Stimulated activated CD4-positive, alpha-beta T cell treated with anti-CD3 and anti-CD28 coated beads, Interleukin-12 subunit alpha, Interleukin-12 subunit beta, amount 100 ng/mL, for 24 hours (primary cell): ENCODE measurements at places on chromosomes 5 and 9.

DNA sequence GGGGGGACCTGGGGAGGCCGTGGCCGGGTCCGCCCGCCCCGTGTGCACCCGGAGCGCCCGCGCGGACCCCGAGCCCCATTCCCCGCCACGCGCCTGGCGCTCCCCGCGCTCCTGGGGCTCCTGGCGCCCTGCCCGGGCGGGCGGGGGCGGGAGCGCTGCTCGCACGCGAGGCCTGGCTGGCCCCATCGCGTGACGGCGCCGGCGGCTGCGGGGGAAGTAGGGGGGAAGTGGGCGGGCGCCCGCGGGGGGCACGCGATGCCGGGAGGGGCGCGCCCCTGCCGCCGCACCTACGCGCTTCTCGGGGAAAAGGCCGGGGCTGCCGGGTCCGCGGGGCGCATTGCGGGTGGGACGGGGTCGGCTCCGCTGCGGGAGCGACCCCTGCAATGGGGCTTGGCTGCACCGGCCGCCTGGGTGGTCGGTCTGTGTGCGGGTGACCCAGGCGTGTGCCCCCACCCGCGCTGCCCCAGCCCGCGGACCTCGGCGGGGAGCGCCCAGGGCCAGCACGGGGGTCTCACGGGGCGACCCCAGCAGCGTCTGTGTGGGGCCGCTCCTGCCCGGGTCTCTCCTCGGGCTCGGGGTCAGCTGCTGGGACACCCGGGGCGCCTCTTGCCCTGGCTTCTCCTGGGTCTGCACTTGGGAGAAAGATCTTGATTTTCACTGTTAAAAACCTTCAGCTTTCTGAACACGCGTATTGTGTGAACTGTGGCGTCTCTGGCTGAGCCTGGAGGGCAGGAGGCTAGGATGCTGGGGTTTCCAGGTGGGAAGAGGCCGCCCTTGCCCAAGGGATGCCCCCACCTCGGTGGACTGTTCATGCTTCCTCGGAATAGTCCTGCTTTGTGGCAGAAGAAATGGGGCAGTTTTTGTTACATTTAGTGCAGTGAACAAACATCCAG, 52.4 kb downstream of the AHRR start:
- DNase-seq = peak; percentile 66

GRCh38 chr5:142501890-142502289, 177.1 kb upstream of the SPRY4 start:
- DNase-seq = no peak

DNA sequence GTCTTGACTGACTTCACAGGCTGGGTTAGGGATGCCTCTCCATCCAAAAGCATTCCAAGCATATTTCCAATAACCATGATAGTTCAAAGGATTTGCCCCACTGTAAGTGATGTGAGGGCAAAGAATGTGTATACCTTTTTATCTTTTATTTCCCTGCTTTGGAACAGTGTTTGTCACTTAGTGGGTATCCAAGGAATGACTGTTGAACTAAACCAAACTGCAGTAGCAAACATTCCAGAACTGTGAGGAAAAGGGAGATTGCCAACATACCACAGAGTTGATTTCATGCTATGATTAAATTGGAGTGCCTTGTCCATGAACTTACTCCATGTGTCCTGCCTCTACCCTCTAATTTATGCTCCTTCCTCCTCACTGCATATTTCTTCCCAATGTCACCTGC, 400.0 kb downstream of the KIAA0825 start:
- no peak for DNase-seq

- DNase-seq = no peak
Observed at GRCh38 chr9:35313916-35314315, 152.1 kb downstream of the UNC13B start.

DNA sequence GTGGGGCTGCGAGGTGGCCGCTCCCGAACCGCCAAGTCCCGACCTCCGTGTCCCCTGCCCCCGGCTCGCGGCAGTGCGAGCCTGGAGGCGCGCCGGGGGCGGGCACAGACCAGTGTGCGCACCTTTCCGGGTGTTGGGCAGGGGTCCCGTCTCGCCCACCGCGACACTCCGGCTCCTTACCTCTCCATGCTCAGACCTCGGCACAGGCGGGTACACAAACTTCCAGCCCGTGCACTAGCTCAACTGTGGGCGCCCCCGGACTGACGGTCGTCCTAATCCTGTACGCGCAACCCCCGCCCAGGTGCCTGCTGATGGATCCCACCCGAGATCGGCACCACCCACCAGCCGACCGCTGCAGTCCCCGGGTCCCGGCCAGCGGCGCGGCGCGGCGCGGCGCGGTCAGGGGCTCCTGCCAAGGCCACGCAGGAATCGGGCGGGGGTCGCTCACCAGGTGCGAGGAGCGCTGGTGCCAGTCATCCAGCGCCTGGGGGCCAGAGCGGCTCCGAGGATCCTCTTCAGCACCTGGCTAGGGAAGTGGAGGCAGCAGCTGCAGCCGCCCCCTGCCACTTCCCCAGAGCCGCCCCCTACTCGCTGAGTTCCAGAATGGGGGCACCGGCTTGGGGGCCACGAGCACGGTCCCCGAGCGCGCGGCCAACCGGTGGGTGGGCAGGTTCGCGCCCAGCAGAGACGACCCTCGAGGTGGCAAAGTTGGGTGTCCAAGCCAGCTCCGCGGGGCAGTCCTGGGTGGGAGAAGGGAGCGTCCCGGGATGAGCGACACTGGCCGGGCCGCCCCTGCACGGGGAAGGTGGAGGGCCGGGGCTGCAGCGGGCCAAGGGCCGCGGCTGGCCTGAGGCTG, 511 bp downstream of the SEMA5A start:
- no peak for DNase-seq

GRCh38 chr5:3359642-3360041, 236.0 kb upstream of the IRX1 start:
- DNase-seq = no peak

DNA sequence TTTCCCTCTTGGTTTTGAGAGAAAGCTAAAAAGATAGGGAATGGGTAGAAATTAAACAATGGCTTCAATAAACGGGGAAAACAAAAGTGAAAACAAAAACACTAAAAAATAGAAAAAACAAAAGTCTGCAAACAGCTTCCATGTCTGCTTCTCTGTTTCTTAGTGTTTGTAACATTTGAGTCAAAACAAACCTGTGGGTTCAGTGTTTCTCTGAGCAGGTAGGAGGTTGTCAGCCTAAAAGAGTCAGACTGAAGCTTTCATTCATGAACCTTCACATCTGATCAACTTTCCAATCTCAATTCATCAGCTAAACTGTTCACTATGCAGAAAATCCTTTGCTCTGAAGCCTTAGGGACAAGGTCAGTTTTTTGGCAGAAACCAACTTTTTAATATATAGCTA, 102.5 kb upstream of the ADAMTS16 start:
- no peak for DNase-seq

DNA sequence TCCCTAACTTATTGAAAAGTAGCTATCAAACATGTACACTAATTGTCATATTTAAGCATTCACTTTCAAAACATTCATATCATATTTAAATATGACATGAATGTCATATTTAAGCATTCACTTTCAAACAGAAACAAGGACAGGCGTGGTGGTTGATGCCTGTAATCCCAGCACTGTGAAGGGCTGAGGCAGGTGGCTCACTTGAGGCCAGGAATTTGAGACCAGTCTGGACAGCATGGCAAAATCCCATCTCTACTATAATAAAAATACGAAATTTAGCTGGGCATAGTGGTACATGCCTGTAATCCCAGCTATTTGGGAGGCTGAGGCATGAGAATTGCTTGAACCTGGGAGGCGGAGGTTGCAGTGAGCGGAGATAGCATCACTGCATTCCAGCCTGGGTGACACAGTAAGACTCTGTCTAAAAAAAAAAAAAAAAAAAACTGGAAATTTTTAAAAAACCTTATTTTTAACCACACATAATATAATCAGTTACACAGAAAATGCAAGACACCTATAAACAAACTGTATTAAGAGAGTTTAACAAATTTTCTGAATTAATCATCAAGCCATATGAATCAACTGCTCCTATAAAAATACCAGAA, 88.1 kb downstream of the LPAR1 start:
- no peak for DNase-seq

GRCh38 chr9:110655754-110656641, 12.6 kb upstream of the MUSK start:
- no peak for DNase-seq

GRCh38 chr5:60829490-60830266, 14.4 kb downstream of the ELOVL7 start:
- no peak for DNase-seq

DNA sequence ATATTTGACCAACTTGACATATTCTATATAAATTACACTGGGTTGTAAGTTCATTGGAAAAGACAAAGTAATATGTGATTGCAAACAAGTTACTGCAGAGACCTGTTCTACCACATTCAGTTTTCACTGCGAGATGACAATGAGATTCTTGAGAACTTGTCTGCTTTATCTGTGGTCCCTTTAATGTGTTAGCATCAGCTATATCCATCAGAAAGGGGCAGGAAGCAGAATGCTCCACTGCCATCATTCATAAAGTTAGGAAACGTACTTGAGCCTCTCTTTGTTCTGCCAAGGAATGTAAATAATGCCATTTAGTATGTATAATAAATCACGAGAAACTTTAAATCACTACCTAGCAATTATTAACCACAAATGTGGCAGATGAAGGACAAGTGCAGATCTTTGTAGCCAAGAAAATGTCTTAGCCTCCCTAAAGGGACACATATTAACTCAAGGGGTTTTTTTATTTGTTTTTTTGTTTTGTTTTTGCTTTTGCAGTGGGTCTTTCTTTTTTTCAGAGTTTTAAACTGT, 59.4 kb downstream of the GIN1 start:
- DNase-seq = no peak

- DNase-seq = no peak
Observed at GRCh38 chr9:15182101-15182551, 124.9 kb downstream of the TTC39B start.

GRCh38 chr5:32280656-32281081, 32.1 kb downstream of the MTMR12 start:
- DNase-seq = no peak

- DNase-seq = no peak
Observed at GRCh38 chr9:81474792-81475191, 214.6 kb downstream of the TLE1 start.

DNA sequence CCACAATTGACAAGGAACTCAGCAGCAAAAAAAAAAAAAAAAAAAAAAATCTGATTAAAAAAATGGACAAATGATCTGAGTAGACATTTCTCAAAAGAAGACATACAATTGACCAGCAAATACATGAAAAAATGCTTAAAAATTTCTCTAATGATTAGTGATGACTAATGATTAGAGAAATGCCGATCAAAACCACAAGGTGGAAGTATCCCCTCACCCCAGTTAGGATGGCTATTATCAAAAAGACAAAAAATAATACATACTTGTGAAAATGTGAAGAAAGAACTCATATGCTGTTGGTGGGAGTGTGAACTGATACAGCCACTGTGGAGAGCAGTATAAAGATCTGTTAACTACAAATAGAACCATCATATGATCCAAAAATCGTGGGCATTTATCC, 245.3 kb downstream of the OSTF1 start:
- no peak for DNase-seq

- no peak for DNase-seq
Observed at GRCh38 chr9:85715587-85715986, 26.2 kb downstream of the AGTPBP1 start.

DNA sequence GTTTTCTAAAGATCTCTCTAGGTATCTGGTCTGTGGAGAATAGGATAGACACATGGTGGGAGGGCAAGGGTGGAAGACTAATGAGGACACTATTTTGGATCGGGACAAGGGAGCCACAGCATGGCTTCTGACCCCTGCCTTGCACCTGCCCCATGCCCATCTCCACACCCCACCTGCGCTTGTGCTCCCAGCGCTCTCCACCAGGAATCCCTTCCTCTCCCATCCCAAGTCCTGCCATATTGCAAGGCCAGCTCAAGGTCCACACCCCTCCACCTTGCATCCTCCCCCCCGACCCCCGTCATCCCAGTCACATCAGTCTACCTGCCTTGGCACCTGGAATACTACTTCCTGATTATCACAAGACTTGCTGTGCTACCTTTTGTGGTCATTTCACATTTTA, 44.2 kb upstream of the RETREG1 start:
- no peak for DNase-seq

DNA sequence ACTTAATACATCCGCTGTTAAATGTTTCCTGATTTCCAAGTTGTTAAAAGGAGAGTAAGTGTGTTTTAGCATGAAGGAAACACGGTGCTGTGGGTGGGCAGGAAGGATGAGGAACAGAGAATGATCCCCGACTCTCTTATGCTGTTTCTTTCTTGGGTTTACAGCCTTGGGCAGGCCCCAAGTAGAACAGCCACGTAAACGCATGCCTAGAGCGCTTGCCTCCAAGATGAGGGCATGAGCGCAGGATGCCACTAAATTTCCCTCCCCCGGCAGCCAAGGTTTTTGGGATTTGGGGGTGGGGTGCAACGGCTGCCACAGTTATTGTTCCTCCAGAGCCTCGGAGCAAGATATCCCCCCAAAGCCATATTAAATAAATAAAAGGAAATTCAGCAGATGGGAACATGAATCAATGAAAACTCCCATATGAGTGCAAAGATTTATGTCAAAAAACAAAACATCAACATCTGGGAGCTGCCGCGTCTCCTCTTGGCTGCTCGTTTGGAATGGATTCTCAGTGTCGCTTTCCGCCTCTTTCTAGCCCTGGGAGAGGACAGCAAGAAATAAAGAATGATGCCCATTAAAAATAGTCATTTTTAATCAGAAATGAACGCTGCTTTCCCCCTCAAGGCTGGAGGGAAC, 10.0 kb upstream of the DELE1 start:
- DNase-seq = no peak

DNA sequence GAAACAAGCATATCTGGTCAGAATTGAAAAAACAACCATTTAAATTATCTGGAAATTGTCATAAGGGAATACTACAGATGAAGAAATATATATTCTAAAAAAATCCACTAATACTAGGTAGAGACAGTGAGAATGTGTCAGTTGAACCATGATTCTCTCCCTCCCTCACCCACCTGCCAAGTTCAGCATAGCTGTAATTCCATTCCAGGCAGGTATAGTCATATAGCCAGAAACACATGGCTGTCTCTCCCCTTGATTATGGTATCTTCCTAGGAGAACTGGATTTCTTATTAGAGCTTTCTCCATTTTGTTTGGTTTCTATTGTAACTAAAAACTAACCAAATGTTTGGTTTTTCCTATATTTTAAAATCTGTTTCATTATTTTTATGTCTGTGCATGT, 509.2 kb downstream of the CDH10 start:
- no peak for DNase-seq

GRCh38 chr9:137899551-137900360, 22.2 kb downstream of the CACNA1B start:
- DNase-seq = no peak

GRCh38 chr5:179300581-179301180, 44.6 kb downstream of the ADAMTS2 start:
- no peak for DNase-seq
